ENCODE measurements at places on chromosomes 12 and 14.

DNA sequence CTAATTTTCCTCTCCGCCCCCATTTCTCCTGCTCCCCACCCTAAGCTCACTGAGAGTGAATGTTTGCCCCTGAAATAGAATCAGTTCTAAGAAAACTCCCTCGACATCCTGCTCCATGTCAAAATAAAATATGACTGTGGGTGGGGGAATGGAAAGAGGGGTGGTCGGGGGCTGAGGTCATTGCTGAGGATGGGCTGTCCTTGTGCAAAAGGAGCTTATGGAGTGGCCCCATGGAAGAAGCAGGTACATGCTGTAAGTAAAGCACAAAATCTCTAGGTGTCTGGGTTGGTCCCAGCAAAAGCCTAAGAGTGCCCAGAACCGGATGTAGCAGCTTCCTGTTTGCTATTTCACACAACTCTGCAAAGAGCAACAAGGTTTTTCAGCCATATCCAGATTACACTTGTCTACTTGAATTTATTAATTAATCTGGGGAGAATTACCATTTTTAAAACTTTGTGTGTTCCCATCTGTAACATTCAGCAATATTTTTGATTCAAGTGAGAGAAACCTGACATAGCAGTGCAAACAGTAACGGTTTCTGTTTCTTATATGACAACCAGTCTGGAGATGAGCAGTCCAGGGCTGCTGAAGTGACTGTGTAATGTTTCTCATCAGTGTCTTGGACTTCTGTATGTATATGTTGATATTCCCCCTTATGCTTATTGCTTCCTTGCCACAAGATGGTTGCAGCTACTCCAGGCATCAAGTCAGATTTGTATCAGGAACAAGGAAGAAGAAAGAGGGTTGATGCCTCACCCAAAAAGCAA, 40.4 kb upstream of the GZMB start:
- DNase-seq: peak; percentile 62

GRCh38 chr12:25200703-25201102, 5.7 kb downstream of the ETFRF1 start:
- no peak for DNase-seq

DNA sequence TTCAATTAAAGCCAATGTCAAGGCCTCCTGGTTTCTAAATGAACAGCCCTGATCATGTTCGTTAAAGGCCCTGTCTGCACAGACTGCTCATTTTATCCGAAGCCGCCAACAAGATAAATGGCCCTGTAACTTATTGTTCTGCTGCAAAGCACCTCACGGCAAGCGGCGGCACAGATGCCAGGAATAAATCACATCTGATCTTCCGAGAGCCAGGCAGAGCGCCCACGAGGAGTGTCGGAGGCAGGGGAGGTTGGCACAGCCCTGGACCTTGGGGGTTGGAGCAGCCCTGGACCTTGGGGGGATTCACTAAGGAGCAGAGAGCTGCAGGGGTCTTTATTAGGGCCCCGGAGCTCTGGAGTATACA, 110.5 kb downstream of the SCARB1 start:
- no peak for DNase-seq

- DNase-seq: no peak
These were observed 37.1 kb downstream of the PPP4R3A start for GRCh38 chr14:91473046-91473445.

GRCh38 chr12:41548926-41549325, 360.8 kb downstream of the PDZRN4 start:
- no peak for DNase-seq

- peak; percentile 85 for DNase-seq
These were observed 17.5 kb downstream of the NIN start for GRCh38 chr14:50813544-50813863.

- no peak for DNase-seq
These were observed 66.5 kb downstream of the GARIN6 start for GRCh38 chr12:99713946-99714520.

- no peak for DNase-seq
These were observed 403.7 kb downstream of the BTG1 start for GRCh38 chr12:91741932-91742331.

GRCh38 chr12:42284157-42284556, 41.7 kb downstream of the ZCRB1 start:
- peak; percentile 41 for DNase-seq

DNA sequence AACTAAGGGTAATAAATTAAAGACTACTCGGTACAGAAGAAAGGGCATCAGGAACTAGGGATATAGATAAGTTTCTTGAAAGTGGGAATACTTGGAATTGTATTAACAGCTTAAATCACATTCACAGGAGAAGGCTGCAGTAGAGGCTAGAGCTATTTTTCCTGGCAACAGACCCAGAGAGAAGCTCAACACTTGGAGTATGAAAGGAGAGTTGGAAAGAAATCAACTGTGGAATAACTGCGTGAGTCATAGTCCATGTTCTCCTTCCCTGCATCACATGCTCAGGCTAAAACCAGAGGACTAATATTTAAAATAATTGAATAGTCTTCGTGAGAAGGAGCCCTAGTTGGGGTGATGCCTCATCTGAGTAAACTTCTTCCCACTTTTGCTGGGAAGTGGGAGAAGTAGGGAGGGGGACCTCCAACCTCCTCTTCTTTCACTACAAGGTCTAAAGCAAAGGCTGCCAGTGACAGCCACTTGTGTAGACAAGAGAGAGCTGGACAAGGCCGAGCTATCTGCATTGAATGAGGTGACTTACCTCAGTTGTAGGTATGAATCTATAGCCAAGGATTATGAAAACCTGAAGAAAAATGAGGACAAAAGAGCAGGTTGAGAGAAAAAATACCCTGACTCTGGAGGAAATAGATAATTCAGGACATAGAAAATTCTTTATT, 32.7 kb downstream of the DYRK2 start:
- DNase-seq: no peak

DNA sequence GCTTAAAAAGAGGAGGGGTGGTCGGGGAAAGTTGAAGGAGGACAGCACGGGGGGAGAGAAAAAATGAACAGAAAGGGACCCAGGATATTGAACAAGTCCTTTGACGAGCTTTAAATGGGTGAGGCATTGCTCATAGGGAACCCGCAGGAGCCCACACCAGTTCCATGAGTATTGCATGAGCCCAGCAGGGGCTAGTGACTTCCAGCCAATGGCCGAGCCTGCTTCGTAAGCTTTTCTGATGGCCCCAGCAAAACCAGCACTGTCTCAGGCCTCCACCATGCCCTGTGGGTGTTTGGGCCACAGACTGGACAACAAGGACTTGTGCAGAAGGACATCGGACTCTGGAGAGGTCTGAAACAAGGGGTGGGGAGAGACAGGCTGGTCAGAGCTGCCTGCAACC, 109.5 kb downstream of the ZFP36L1 start:
- peak; percentile 75 for DNase-seq

DNA sequence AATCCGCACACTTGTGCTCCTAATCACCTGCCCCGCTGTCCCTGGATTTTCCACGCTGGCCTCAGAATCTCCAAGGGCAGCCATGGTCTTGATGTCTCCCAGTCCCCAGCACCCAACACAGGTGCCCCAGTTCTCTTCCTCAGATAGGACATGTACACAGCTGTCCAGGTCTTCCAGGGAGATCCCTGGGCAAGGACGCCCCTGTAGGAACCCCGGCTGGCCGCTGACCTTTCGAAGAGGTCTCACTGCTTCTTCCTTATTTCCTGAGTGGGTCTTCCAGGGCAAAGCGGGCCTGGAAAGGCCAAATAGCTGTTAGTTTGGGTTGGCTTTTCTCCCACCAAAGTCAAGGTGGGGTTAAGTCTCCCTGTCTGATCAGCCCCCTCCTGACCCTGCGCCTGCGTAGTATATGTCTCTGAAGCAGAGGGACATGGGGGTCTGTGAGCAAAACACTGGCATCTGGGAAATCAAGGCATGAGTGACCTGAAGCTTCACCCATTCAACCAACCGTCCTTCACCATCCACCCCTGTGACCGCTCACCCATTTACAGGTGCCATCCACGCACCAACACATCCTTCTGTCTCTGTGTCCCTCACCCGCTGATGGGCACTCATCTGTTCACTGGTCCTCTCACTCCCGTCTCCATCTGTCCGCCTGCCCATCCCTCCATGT, 4.6 kb downstream of the BEGAIN start:
- no peak for DNase-seq

DNA sequence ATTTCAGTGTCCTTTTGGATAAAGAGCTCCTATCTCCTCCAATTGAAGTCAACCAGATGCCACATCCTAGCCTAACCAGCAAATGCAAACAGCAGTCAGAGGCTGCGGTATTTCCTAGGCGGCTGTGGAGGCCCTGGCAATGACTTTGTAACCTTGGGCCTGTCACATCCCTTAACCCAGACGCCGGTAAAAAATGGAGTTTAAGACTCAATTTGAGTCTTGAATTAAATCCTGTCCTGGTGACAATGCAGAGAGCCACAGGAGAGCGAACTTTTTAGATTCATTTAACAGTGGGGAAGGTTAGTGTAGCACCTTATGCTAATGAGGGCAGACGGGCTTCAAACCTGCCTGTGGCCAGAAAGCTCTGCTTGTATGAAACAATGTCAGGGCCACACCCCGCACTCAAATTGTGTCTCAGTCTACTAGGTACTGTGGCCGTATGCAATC, 1.3 kb downstream of the C12orf75 start:
- peak; percentile 64 for DNase-seq

GRCh38 chr12:57772429-57773322, at the start of gene EEF1AKMT3:
TSS of gene EEF1AKMT3 (plus strand) at chr12:57772614. CDS start at chr12:57772725, 111 bp downstream.
- DNase-seq: peak; percentile 84

- no peak for DNase-seq
These were observed 3.0 kb upstream of the FAM234B start for GRCh38 chr12:13041224-13041623.

DNA sequence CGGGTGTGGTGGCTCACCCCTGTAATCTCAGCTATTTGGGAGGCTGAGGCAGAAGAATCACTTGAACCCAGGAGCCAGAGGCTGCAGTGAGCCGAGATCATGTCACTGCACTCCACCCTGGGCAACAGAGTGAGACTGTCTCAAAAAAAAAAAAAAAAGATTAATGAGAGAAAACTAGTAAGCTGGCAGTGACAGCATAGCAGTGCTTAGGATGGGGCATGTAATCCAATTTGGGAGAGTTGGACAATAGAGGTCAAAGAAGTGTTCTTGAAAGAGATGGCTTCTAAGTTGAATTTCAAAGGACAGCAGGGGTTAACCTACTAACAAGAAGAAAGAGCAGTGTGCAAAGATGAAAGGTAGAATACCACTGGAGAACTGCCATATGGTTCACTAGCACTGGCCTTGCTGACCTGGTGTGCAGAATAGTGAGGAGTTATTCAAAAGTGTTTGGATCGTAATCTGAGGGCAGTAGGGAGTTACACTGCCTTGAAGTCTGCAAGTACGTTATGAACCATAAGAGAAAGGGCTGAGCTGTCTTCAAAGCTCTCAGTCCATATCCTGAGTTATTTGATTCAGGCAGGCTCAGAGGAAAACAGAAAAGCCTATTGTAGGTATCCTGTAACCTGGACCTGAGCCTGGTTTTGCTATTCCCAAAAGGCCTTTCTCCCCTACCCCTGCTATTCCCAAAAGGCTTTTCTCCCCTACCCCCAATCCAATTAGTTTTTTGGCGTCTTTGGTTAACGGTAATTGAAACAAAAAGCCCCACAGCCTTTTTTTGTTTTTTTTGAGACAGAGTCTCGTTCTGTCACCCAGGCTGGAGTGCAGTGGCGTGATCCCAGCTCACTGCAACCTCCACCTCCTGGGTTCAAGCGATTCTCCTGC, 3.4 kb downstream of the XPOT start:
- peak; percentile 32 for DNase-seq

- DNase-seq: no peak
These were observed 16.3 kb downstream of the COX16 start for GRCh38 chr14:70343141-70343540.

- DNase-seq: no peak
These were observed 1057.8 kb downstream of the FSCB start for GRCh38 chr14:43449291-43449690.

DNA sequence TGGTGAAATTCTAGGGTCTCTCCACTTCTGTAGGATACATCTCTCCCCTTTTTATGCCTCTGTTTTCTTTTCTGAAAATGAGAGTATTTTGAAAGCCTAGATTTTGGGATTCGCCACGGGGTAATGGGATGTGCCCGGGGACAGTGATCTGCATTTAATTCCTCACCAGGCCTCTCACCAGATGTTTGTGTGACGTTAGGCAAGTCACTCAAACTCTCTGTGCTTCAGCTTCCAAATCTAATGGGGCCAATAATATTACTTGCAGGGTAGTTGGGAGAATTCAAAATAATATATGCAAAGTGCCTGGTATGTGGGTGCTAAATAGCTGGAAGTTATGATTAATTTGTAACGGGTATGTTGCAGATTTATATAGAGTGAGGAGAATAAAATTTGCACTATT, 78.8 kb downstream of the C12orf75 start:
- no peak for DNase-seq

DNA sequence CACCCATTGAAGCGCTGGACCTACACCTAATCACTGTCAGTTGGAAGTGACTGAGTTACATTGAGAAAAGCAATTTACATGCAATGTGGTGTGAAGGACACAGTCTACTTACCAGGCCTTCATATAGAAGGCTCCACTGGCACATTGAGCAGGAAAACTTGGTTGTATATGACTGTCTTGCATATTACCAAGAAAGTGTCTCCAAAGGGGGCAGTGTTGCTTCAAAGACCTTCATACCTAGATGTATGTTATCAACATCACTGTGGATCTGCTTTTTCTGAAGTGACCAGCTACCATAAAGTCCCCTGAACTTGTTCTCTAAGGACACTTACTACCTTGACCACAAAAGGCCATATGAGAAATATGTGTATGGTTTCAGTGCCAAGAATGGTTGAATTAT, 64.1 kb downstream of the NELL2 start:
- peak; percentile 35 for DNase-seq

DNA sequence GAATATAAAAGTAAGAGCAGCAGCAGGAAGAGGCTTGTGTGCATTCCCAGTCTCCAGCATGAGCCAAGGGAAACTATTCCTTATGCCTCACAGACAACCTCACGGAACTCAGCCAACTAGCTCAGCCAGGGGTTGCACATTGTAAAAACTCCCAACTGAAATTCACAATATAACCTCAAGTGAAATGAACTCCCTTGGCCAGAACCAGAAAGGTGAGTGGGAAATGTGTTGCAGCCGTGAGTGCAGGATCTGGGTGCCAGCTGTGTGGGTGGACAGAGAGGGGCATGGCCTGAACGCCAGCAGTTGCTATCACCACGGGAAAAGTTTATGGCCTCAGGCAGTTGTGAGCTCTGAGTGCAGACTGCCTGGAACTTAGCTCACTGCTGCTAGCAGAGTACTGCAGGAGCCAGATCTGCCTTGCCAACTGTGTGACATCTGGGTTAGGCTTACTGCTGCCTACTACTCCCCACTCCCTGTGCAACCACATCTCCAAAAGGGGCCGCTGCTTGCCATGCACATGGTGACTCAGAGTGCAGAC, 2.3 kb upstream of the CLEC1A start:
- no peak for DNase-seq

- peak; percentile 55 for DNase-seq
These were observed 17.0 kb upstream of the WNT5B start for GRCh38 chr12:1611803-1612572.

GRCh38 chr14:41615011-41615595, 8.4 kb downstream of the LRFN5 start:
- no peak for DNase-seq

DNA sequence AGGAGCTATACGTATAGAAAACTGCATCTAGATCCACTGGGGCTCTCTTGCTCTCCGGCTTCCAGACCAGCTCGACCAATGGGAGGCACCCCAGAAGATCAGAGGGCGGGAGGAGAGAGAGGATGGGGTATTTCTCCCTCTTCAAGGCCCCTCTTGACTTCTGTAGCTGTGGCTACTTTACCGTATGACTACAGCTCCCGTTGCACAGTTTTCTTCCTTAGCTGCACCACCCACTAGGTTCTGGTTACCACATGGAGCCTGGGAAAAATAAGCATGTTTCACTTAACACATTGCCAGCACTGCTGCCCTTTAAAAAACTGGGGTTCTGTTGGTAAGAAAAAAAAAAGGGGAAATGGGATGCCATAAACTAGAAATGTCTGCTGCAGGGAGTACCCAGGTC, 214.4 kb downstream of the TBX5 start:
- DNase-seq: no peak

All from NB4 (cell line).